ENCODE measurements at places on chromosomes 7 and 10.

DNA sequence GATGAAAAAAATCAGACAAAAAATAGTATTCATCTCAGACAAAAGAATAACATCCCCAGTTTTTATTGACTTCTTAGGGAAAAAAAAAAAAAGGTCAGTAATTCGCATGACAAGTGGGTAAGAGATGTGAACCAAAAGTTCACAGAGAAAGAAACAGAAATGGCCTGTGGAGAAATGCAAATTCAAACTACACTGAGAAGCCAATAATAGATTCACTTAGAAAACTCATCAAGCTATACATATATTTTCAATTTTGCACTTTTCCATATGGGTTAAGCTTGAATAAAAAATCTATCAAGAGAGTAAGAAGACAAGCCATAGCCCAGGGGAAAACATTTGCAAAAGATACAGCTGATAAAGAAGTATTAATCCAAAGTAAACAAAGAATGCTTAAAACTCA, 28.0 kb downstream of the HERC4 start:
- DNase-seq, result no peak

DNA sequence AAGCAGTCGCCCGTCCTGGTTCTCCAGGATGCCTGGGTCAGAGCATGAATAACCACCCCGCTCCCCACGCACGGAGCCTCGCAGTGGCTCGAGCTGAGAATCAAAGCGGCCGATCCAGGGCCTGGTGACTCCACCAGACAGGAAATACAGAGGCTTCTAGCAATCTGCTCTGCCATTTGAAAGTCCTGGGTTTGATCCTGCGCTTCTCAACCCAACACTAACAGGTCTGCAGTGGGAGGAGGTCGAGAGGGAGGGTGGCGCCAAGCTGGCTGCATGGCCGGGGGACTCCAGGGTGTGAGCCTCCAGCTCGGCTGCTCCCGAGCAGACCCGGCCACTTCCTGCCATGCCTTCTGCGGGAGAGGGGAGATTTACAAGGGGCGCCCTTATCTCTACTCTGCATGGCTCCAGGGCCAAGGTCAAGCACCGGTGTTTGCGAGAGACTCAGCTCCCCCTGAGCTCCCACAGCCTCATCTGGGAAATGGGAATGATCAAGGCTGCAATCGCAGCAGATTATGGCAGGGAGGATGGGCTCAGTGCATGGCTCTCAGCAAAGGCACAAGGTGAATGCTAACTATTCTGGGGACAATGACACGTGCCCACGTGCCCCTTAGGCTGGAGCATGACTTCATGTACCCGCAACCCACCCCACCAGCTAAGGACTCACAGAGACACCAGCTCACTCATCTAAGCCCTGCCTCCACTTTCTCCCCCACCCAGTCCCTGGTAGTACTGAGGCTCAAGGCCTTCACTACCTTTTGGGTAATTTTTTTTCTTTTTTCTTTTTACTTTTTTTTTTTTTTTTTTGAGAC, 73.9 kb upstream of the TNRC18 start:
- no peak for DNase-seq

DNA sequence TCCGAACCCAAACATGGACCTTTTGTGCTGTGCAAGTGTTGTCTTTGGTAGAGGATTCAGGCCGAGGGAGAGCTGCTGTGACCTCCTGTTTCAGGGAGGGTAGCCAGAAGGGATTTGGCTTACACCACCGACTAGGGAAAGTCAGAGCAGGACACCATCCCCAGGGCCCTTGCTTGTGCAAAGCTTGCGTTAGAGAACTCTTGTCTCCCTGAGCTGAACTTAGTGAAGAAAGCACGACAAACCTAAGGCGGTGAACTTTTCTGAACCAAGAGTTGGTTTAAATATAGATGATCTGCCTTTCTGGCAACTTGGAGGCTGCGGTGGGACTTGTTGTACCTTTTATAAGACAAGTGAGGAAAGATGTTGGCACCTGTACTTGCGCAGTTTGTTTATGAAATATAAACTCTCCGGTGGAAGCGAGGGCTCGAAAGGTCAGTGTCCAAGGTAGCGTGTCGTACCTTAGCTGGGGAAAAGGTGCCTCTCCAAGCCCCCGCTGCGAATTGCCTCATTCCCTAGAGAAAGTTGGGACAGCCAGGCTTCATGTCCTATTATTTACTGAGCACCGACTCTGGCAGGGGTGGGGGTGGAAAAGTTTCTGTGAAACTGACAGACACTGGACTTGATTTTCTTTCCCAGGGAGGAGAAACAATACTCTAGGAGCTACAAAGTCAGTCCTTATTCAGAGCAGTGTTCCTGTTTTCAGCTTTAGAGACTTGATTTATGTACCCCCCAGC, 31.6 kb downstream of the WBP1L start:
- peak; percentile 18 for DNase-seq

GRCh38 chr10:132687181-132687892, 98.6 kb downstream of the NKX6-2 start:
- no peak for DNase-seq

DNA sequence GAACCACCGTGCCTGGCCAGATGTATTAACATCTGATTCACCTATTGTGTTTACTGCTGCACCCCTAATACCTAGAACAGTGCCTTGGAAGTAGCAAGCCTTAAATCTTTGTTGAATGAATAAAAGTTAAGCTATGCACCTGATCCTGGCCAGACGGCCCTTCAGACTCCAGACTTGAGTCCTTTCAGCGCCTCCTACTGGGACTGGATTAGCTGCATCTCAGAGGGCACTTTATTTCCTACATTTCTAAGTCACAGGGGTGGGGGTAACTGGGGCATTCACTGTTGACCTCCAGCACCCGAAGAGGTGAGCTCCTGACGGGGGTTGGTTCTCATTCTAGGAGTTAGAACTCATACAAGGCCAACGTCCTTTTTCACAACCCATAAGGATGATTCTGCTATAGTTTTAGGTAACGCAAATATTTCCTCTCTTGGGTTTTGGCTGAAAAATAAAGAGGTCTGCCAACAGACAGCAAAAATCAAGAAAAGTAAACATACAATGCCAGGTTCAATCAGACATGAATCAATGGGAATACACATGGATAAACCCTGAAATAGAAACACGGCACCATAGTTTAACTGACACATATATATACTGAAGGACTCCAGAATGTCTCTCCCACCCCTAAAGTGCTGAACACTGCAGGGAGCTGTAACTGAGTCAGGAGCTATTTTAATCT, 48.0 kb upstream of the DLG5 start:
- peak; percentile 48 for DNase-seq

DNA sequence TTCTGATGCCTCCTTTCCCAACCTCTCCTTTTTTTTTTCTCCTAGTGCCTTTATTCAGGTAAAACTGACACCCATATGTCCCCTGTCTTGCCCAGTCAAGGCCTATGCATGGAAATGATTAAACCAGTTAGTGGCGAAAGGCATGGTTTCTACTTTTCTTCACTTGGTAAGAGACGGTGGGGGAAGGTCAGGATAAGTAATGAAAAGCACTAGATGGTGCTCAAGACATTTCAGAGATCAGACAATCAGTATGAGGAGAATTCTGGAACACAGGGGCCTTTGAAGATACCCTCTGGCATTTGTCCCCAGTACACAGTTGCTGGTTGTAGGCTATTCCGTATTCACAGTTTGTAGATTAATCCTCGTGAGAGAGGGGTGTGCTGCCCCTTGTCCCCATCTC, 121.2 kb downstream of the RTKN2 start:
- DNase-seq, result no peak

GRCh38 chr10:116833986-116834985, 15.0 kb upstream of the ENO4 start:
- DNase-seq, result no peak

- peak; percentile 71 for DNase-seq
Observed at GRCh38 chr7:142539901-142540300, 209.4 kb upstream of the PRSS1 start.

GRCh38 chr10:85036661-85037060, 708.3 kb downstream of the CCSER2 start:
- DNase-seq, result no peak

DNA sequence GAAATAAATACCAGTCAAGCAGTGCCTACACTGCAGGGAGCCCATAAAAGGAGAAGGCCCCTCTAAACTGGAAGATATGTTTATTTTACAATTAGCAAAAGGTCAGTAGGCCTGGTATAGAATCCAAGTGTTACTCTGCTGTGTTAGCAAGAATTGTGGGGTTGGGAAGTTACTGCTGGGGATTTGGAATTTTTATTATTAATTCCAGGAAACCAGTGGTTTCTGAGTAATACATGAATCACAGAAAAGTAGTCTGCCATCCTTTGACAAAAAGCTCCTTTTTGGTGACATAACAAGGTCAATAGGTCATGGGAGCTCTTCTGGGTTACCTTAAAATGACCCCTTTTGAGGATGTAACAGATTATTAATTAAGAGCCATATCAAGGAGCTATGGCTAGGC, 67.4 kb downstream of the ZNF92 start:
- peak; percentile 59 for DNase-seq

- peak; percentile 70 for DNase-seq
Observed at GRCh38 chr7:28128608-28129007, 52.0 kb downstream of the JAZF1 start.

DNA sequence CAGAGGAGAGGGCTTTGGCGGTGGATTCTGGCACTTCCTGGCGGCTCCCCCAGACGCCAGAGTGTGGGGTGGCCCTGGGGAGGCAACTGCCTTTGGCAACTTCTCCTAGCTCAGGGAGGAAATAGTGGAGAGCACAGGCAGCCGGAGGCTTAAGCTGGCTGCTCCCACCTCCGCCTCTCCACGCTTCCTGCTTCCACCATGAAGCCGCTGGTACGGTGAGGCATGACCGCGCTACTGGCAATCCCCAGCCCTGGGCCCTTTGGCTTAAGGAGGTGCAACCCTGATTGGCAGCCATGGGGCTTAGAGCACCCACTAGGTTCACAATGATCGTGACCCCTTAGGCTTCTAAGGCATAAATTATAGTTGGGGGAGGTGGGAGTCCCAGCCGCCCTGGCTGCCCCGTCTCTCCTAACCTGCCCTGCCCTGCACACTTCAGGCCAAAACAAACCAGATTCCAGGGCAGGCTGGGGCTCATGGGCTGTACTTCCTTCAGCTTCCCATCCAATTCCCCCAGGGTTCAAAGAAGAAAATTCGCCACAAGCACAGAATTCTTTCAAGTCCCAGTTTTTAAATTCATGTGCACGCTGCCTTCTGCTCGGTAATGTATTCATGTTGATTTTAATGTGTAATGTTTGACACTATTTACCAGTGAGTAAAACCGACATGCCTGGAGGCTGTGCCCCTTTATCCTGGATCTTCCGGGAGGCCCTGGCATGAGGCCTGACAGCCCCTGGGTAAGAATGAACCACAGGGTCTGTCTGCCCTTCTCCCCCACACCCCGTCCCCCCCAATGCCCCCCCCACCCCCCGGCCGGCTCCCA, 90.7 kb upstream of the LRRC4 start:
- DNase-seq, result peak; percentile 16

DNA sequence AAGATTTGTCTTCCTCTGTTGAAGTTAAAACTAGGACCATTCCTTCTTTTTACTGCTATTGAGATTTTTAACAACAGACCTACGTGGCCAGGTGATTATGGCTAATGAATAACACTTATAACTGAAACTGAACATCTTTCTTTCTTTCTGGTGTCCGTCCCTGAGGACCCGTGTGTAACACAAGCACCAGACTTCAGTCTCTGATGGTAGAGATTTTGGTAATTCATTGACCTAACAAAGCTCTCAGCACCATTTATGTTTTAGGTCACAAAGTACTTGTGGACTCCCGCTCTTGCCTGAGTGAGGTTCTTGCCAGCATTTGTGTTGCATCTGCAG, 40.4 kb upstream of the TMEM229A start:
- DNase-seq, result no peak

- no peak for DNase-seq
Observed at GRCh38 chr10:89755374-89755773, 54.0 kb downstream of the KIF20B start.

DNA sequence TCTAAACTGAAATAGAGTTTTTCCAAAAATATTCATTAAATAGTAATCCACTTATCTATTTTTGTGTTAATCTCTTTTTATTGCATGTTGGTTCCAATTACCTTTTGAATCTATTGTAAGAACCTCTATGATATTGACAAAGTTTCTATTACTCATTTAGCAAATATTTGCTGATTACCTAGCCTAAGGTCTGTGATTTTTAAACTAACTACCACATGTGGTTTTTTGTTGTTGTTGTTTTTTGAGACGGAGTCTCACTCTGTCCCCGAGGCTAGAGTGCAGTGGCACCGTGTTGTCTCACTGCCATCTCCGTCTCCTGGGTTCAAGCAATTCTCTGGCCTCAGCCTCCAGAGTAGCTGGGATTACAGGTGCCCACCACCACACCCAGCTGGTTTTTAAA, 2.0 kb upstream of the ASB13 start:
- DNase-seq, result no peak

DNA sequence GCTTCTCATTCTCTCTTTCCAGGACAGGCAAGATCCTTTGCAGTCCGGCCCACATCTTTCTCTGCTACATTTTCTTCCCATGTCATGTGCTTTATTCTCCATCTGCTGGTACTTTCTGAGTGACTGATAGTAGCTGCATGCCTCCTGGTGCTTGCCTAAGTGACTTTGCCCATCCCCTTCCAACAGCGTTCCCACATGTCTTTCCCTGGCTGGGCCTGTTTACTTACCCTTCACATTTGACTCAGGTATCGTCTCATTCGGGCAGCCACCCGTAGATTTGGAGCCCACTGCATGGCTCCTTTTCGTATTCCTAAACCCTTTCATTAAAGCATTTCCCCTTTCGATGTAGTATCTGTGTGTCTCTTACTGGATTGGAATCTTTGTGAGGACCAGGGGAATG, 24.6 kb downstream of the TYW1 start:
- DNase-seq, result no peak
